ENCODE measurements at places on chromosomes 3 and 15.

DNA sequence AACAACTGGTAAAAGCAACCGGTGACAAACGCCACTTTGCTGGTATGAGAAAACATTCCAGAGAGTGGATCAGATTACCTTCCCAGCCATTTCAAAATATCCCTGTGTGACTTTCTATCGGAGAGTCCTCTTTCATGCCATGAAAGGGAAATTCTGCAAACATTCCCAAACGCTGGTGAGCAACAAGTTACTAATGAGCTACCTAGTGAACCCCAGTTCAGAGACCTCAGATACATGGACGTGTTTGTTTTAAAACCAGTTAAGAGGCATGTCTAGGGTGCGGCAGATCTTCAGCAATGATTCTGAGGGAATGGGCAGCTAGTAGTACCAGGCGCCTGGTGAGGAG, 418.2 kb upstream of the NR2F2 start:
- DNase-seq: no peak

DNA sequence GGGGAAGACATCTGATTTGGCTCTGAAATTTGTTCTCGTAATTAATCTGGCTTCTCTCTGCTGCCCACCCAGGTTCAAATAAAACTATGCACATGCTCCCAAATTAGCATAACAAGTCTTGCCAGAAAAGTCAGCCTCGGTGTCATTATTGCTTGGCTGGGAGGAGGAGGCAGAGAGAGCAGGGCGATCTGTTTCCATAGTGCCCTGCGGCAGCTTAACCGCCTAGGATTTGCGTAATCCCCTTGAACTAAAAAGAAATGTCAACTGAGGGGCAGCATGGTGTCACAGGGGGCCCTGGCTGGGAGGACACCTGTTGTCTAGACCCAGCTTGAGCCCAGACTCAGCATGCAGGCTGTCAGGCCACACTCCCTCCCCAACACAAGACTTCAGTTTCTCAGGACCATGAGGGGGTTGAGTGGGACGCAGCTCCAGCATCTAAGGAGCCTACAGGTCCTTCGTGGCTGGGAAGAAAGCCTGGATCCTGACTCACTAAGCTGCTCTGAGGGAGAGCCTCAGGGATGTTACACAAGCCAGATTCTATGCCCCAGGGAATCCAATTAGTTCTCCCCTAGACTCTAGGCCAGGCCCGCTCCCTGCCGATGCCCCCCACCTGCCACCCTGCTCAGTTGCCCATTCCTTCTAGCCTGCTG, 17.3 kb downstream of the MRPS11 start:
- no peak for DNase-seq

GRCh38 chr15:27097506-27097905, 126.5 kb downstream of the GABRG3 start:
- no peak for DNase-seq

DNA sequence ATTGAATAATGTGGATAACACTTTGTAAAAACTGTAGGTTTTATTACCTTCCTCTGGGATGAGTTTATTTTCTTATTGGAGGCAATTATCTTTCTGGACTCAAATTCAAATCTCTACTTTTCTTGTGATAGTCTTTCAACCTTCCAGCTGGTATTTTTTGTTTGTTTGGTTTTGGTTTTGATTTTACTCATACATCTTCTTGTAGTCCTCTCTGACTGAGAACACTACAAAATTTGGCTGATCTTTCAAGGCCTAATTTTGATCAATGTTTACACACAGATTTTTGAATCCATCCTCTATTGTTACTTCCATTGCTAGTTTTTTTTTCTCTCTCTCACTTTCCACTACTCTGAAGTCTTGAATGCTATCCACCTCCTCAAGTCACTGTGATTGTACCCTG, 303.8 kb upstream of the NECTIN3 start:
- DNase-seq: no peak

GRCh38 chr15:92878593-92879053, 21.5 kb upstream of the CHD2 start:
- no peak for DNase-seq

DNA sequence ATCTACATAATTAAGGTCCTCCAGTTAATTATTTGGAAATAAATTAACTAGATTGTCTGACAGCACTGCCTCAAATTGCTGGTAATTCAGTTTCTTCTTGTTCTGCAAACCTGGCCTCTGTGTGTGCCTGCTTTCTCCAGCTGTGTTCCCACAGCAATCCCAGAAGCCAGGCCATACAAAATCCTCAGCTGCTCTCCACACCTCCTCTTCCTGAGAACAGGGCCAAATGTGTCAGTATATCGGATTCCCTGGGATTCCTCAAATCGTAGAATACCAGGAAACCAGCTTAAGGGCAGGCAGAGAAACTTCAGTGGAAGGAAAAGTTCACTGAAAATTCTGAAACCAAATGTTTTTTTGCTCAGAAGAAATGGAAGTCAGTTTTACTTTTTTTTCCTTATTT, 261.4 kb downstream of the ZMAT3 start:
- DNase-seq: no peak

- DNase-seq: no peak
These were observed 51.6 kb upstream of the HACD2 start for GRCh38 chr3:123636431-123636841.

DNA sequence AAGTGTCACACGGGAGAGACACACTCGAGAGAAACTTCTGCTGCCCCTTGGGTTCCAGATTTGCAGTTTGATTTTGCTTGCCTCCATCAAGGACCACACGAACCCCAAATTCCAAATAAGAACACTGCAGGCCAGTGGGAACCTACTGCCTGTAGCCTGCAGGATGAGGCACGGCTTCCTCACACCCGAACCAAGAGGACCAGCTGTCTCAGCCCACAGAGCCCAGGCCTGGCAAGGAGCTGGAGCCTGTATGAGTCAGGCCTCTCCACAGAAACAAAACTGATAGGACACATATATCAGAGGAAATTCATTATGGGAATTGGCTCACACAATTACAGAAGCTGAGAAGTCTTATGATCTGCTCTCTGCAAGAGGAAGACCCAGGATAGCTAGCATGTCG, 188.1 kb upstream of the NSMCE3 start:
- no peak for DNase-seq

DNA sequence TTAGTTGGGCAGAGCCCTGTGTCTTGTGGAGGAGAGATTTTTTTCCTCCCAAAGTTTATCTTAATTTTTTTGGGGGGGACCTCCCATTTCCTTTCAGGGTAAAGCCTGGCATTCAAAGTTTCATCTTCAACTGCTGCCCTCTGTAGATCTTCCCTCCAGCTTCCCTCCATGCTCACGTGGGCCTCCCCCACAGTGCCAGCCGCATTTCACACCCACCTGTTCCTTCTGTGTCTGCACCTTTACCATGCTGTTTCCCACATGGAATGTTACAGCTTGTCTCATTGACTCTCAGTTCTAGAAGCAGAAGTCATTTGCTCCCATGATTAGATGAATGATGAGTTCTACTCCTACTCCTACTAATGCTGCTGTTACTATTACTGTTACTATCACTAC, 6.5 kb downstream of the CELF6 start:
- no peak for DNase-seq

DNA sequence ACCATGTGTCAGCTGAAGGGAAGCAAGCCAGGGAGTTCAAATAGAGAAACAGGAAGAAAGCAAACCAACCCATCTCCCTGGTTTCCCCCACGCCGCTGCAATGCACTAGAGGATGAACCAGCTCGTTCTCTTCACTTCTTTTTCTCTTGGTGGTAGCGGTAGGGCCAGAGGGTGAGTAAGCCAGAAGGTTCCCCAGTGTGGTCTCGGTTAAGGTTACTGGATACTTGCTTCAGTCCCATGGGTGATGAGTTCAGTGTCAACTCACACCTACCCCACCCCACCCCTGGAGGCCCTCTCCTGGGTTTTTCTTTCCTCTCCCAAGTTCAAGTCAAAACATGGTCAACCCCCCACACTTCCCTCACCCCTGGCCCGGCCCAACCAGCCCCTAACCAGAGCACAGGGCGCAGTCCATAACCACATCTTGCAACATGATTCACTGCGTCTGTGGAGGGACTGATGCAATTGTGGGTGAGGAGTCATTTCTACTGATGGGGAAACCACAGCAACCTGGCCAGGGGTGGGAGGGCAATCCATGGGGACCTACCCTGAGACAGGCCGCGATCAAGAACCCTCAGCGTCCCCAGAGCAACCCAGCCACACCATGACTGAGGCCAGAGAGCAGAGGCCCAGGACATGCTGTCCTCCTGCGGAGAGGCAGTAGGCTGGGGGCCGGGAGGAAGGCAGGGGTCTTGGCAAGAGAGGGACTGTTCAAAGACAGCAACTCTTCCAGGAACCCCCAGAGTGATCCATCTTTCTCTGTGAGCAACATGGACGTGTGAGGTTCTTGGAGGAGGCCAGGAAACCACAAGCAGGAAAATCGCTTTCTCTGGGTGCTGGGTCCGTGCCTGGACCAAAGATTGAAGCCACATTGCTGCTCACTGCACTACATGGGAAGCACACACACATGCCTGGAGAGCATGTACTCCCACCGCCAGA, 276.6 kb downstream of the UACA start:
- peak; percentile 52 for DNase-seq

- DNase-seq: no peak
These were observed 39.8 kb upstream of the IREB2 start for GRCh38 chr15:78398076-78398825.

DNA sequence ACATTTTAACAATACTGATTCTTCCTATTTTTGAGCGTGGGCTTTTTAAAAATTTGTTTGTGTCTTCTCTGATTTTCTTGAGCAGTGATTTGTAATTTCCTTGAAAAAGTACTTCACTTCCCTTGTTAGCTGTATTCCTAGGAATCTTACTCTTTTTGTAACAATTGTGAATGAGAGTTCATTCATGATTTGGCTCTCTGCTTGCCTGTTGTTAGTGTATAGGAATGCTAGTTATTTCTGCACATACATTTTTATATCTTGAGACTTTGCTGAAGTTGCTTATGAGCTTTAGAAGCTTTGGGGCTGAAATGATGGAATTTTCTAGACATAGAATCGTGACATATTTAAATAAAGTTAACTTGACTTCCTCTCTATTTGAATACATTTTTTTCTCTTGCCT, 582.8 kb upstream of the BCHE start:
- no peak for DNase-seq

DNA sequence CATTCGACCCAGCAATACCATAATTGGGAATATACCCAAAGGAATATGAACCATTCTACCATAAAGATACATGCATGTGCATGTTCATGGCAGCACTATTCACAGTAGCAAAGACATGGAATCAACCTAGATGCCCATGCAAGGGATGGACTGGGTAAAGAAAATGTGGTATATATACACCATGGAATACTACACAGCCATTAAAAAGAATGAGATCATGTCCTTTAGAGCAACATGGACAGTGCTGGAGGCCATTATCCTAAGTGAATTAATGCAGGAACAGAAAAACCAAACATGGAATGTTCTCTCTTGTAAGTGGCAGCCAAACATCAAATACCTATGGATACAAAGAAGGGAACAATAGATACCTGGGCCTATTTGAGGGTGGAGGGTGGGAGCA, 7.4 kb downstream of the ETFA start:
- DNase-seq: no peak

GRCh38 chr3:190286014-190286413, 36.2 kb downstream of the CLDN1 start:
- DNase-seq: no peak

DNA sequence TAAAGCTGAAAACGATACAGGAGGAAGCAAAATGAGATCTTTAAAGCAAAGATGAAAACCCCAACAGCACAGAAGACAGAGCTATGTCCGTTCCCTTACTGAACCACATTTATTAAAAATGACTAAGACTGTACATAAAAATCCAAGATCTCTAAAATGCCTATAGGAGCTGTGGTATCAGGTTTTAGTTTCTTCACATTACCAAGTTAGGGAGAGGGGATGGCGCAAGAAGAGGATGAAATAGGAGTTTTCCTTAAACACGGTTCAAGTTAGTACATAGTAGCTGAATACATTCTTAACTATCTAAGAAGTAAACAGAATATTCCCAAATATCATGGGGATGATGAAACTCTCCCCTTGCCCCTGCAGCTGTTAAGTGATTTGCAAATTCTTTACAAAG, 6.3 kb downstream of the EOMES start:
- no peak for DNase-seq

DNA sequence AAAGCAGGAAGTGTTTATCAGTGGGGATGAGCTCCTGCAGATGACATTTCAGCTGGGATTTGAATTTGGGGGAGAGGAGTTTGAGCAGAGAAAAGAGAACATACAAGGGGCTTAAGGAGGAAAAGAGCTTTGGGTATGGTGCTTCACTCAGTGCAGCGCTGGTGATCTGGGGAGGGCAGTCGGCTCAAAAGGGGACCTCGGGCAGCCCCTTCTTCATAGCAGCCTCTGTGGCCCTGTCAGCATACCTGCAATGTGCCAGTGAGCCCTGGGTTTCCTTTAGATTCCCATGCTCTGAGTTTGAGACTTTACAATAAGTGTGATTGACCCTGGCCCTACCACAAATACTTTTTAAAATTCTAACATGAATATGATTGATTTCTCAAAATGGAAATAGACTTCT, 40.2 kb downstream of the ROPN1B start:
- no peak for DNase-seq

GRCh38 chr3:39065197-39065596, 13.4 kb downstream of the WDR48 start:
- DNase-seq: peak; percentile 24

DNA sequence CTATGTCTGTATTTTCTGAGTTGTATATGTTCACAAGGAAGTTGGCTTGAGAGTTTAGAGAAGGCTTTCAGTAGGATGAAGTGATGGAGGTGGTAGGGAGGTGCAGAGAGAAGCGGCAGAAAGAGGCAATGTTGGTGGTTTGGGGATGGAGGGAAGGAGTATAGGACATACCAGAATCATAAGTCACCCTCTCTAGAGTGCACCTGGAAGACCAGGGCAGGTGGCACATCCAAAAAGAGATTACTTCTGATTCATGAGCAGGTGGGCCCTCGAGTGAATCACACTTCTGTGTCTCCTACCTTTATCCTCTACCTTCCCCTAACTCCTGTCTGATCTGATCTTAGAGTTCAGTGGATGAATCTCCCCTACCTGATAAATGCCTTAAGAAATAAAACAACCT, 41.8 kb upstream of the MRPL3 start:
- DNase-seq: no peak

DNA sequence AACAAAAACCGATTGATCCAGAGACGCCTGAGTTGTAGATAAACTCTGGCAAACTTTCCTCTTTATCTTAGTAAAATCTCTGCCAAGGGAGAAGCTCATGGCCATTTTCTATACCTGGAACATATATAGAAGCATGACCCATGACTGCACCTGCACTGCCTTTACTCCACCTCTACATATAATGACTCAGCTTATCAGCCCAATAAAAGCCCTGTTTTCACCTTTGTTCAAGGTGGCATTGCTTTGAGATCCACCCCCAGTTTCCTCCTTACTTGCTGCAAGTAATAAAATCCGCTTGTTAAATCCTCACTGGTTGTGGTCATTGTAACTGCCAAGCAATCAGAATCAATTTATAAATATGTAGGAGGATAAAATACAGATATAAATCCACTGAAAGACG, 1280.4 kb downstream of the NSUN3 start:
- no peak for DNase-seq

DNA sequence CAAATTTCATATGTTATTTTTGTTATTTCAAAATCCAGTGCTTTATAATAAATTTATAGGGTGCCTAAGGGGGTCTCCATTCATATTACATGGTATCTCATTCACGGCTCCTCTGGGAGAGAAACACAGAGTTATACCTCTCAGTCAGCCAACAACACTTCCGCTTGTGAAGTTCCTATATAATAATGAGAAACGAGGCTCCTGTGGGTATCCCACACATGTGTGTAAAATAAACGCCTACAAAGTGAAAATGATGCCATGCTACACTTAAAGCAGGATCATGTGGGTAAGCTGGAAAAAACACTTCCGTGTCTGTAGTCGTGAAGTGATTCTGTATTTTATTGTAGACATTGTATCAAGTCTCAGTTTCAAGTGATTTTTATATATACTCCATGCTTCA, 218.8 kb upstream of the ICE2 start:
- DNase-seq: no peak

- DNase-seq: no peak
These were observed 82.1 kb downstream of the NEK10 start for GRCh38 chr3:27287052-27287451.

Measured in T-cell (primary cell).